ENCODE measurements at places on chromosomes 4 and X. TPM values are rescaled to one million over a fixed set of nuclear protein-coding genes. Genes with fewer than 3 reads are reported as not detected.

- H3K27ac ChIP-seq, result no peak overlapping the region
- no peak for DNase-seq
- H3K4me1 ChIP-seq, result no peaks in the 10 kb centered on the region
Measured at GRCh38 chr4:70943114-70943513, 40.9 kb downstream of the MOB1B start.

DNA sequence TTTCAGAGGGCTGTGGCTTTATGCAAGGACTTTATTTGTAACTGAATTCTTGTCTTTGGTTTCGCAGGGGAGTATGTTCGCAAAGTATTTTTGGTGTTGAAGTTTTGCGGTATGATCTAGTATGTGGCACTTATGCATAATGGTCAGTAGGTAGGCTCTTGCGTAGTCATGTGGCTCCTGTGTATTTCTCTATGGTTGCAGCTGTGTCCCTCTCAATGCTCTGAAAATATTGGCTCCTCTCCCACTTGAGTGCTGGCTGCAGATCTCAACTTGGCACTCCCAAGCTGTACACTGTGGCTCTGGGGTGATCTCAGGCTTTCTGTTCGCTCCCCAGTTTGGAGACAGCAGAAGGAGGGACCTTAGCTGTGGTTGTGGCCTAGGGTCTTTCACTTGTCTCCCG lies 24.8 kb downstream of the ARMCX5 start:
- H3K4me3 ChIP-seq, result no peak overlapping the region
- H3K4me1 ChIP-seq, result no peaks in the 10 kb centered on the region
- H3K27me3 ChIP-seq, result no peaks in the 10 kb centered on the region
- no peak overlapping the region for H3K27ac ChIP-seq
- DNase-seq, result no peak

GRCh38 chr4:38106311-38106710 lies 146.1 kb downstream of the PTTG2 start:
- H3K4me1 ChIP-seq, result no peaks in the 10 kb centered on the region
- no peak for DNase-seq
- H3K27me3 ChIP-seq, result no peaks in the 10 kb centered on the region
- H3K36me3 ChIP-seq, result no peaks in the 10 kb centered on the region
- no peak overlapping the region for H3K4me3 ChIP-seq
- no peak overlapping the region for H3K27ac ChIP-seq

DNA sequence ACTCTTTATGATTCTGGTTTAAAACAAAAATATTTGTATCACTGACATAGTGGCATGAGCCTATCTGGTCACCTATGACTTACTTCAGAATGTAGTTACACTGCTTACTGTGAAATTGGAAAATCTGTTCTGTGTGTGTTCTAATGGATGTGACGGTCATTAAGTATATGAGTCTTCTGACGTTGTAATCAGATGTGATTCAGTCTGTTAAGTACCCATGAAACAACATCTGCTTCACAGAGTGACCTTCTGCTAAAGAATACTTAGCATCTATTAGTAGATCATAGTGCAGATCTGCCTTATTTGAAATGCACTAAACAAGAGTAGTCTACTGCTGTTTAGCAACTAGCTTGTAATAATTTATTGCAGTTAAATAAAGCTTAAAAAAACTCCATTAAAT lies 317.1 kb downstream of the DCTD start:
- no peak for DNase-seq
- H3K4me3 ChIP-seq, result no peak overlapping the region
- no peaks in the 10 kb centered on the region for H3K4me1 ChIP-seq

Gene UCHL1
- total RNA-seq, result 1,355 TPM

DNA sequence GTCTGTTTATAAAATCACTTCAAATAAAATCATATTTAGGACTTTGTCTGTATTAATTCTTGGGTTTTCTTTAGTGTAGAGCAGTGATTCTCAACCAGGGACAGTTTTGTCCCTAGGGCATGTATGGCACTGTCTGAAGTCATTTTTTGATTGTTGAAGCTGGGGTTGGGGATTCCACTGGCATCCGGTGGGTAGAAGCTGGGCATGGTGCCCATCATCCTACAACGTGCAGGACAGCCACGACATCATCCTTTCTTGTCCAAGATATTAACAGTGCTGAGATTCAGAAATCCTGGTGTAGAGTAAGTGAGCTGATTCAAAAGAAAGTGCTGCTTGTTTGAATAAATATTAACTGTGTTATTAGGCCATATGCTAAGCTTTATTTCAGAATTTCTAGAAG lies 28.6 kb downstream of the DCLK2 start:
- no peak overlapping the region for H3K4me3 ChIP-seq
- no peaks in the 10 kb centered on the region for H3K4me1 ChIP-seq
- H3K27me3 ChIP-seq, result no peaks in the 10 kb centered on the region
- H3K27ac ChIP-seq, result no peak overlapping the region

GRCh38 chr4:168695288-168695687 lies 198.4 kb downstream of the PALLD start:
- H3K27me3 ChIP-seq, result no peaks in the 10 kb centered on the region
- no peak for DNase-seq
- H3K36me3 ChIP-seq, result no peaks in the 10 kb centered on the region
- H3K4me3 ChIP-seq, result no peak overlapping the region
- H3K27ac ChIP-seq, result peak overlapping the region; percentile 37

Gene DCLK2
- 0.41 TPM for total RNA-seq

GRCh38 chr4:7485096-7485495 lies 50.4 kb upstream of the PSAPL1 start:
- H3K36me3 ChIP-seq, result no peaks in the 10 kb centered on the region
- no peak for DNase-seq
- no peak overlapping the region for H3K4me3 ChIP-seq
- no peaks in the 10 kb centered on the region for H3K27me3 ChIP-seq
